ENCODE measurements at places on chromosomes 3 and 15.

DNA sequence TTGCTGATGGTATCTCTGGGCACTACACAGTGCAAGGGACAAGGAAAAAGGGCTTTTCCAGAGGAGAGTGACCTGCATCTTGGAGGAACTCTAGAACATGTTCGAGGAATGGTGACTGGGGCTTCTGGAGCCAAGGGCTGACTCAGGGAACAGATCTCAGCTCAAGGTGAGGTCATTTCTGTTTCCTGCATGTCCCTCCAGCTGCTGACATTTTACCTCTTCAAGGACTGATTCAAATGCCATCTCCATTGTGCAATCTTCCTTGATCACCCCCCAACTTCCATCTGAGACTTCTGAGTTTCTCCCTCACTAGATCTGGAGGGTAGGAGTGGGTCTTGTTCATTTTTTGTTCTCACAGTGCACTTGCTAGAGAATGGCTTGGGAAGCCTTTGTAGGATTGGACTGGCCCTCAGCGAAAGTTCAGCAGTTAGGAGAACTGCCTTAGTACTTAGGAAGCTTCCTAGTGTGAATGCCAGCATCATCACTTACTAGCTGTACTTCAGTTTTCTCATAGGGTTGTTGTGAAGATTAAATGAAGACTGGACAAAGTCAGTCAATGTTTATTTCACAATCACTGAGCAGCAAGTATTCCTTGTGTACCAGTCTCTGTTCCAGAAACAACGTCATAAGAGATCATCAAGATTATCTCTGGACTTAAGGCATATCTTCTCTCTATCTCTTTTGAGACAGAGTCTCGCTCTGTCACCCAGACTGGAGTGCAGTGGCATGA lies 2.6 kb upstream of the IDH3A start:
- DNase-seq = no peak

GRCh38 chr3:181796641-181797040 lies 84.9 kb downstream of the SOX2 start:
- DNase-seq = no peak

DNA sequence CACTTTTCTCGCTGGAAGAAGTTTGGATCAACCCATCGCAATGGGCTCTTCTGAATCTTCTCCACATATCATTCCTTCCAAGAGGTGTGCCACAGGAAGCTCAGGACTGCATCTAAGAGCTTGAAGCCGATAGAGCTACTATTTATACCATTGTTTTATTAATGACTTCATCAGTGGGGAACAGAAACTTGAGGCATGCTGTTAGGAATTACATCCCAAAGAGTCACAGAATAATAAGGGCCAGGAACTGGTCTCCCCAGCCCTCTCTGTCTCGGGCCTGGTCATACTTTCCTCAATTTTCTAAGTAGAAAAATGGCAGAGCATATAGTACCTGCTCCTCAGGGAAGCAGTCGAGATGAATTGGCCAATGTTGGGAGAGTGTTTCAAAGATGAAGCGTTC lies 16.9 kb upstream of the C15orf61 start:
- DNase-seq = no peak

DNA sequence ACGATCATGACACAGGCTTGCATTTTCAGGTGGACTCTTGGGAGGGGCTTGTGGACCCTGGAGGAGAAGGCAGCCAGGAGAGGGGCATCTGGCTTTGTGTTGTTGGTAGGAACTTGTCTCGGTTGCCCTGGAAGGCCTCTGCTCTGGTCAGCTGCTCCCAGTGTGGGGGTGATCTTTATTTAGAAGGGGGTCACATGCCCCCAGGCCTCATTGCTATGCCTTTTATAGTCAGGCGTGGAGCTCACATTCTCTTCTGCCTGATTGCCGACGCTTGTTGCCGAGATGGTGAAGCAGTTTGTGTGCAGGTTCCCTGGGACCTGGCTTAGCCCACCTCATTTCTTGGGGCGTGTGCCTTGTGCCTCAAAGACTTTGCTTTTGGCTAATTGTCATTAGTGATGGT lies 66.6 kb downstream of the IGF1R start:
- DNase-seq = no peak

- DNase-seq = no peak
Measured at GRCh38 chr3:4746241-4746958, 232.8 kb upstream of the BHLHE40 start.

- no peak for DNase-seq
Measured at GRCh38 chr3:55623786-55624185, 136.7 kb upstream of the WNT5A start.

- no peak for DNase-seq
Measured at GRCh38 chr15:45918839-45919238, 284.0 kb downstream of the SQOR start.

GRCh38 chr3:124168271-124168670 lies 176.3 kb upstream of the ROPN1 start:
- DNase-seq = no peak

- no peak for DNase-seq
Measured at GRCh38 chr3:196168808-196169391, 42.3 kb downstream of the ZDHHC19 start.

DNA sequence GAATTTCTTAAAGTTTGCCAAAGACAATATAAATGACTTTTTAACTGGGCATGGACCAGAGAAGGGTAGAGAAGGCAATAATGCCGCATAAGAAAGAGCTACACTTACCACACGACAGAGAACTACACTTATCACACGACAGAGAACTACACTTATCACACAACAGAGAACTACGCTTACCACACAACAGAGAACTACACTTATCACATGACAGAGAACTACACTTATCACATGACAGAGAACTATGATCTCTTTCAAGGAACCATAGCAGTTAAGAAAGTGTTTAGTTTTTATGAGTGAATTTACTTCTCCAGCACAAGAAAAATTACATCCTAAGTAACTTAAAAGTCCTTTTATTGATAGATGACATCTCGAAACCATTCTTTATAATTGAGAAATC lies 32.0 kb downstream of the DCUN1D1 start:
- DNase-seq = no peak

DNA sequence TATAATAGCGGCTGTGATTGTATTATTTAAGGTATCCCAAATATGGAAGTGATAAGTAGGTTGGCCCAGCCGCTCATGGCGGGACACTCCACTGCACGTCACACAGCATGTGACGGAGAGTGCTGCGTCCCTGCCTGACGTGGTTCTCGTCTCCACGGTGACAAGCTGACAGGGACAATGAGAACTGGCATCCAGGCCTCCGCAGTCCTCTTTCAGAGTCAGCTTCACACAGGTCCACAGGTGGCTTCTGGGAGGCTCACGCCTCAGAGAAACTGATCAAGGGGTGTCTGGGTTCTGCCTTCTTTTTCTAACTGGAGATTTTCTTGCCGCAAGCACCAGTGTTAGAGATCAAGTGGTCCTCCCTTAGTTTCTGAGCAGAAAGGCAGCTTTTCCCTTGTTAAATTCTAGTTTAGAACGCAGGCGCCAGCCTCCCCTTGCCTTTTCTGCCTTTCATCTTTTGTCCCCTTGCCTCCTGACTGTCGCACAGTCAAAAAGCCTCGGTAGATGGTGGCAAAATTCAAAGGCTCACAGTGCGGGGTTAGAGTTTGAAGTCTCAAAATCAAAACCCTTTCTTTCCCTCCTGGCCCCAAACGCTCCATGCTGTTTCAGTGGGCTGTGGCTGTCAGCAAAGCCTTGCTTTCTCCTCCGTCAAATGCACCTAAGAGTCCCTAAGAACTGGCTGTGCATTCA lies 120.9 kb downstream of the ATP10A start:
- no peak for DNase-seq

GRCh38 chr3:194401868-194402329 lies 2.8 kb upstream of the GP5 start:
- DNase-seq = no peak

DNA sequence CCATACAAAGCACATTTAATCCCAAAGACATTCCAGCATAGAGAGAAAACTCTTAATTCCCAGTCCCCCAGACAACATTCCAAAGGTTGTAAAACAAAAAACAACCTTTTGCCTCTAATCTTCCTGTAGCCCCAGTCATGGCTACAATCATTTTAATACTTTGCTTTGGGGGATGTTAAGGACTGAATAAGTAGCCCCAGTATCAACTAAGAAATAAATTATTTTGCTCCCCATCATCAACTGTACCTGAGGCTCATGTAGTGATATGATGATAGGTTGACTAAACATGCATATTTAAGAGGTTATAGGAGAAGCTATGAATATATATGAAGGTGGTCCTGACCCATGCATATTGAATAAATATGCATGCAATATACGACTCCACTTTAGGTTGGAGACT lies 40.6 kb downstream of the PRR20G start:
- no peak for DNase-seq

- DNase-seq = no peak
Measured at GRCh38 chr15:48963524-48964113, at the start of gene SHC4. Gene SHC4, minus strand, starts transcription at chr15:48963919. Its CDS starts 904 bp downstream, at chr15:48963015.

GRCh38 chr3:183844606-183845005 lies 19.2 kb upstream of the MAP6D1 start:
- no peak for DNase-seq
